Omental fat pad (tissue), 4 donors: ENCODE measurements at places on chromosomes 11 and 22. TPM values are rescaled to one million over a fixed set of nuclear protein-coding genes. Genes with fewer than 3 reads are reported as not detected.

GRCh38 chr11:105109855-105110687 lies 29.5 kb downstream of the CARD18 start:
- no peak for DNase-seq

DNA sequence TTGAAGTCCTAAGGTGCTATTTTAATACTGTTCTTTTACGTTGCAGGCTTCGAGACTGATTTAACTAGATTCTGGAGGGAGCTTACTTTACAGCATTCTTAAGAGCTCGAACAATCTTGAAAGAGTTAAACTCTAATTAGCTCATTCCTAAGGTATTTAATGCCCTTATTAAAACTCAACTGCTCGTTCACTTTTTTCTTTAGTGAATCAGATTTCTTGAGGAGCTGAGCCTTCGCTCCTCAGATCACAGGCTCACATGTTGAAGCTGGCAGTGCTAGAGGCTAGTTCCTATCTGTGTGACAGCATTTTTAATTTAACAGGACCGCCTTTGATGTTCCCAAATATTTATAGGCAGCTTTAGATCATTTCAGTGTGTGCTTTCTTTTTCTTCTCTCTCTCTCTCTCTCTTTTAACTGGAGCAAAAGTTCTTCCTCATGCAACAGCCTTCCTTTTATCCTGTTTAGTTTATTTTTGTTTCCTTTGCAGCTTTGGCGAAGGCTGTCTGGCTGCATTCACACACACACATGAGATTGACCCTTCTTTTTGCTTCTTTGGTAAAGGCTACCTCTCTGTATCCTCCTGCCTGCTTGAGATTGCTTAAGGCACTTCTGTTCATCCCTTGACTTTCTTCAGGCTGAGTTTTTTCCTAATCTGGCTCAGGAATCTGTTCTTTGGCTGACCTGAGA lies 21.0 kb downstream of the ZNRF3 start:
- no peak for DNase-seq

DNA sequence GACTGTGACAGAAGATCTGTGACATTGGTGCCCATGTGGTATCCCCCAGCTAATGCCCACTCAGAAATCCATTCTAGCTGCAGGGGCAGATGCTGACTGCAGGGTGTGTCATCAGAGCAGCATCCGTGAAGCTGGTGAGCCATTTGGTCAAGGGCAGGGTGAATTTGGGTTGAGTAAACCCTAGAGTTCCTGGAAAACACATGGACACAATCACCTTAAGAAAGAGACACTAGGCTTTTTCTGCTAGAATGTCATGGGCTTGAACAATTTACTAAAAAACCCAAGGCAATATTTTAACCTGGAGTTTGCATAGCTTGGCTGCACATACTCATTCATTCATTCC lies 100.0 kb downstream of the ADAMTS15 start:
- DNase-seq, result no peak

- DNase-seq, result no peak
These were observed 1088.2 kb downstream of the BRD1 start for GRCh38 chr22:48739348-48740085.

DNA sequence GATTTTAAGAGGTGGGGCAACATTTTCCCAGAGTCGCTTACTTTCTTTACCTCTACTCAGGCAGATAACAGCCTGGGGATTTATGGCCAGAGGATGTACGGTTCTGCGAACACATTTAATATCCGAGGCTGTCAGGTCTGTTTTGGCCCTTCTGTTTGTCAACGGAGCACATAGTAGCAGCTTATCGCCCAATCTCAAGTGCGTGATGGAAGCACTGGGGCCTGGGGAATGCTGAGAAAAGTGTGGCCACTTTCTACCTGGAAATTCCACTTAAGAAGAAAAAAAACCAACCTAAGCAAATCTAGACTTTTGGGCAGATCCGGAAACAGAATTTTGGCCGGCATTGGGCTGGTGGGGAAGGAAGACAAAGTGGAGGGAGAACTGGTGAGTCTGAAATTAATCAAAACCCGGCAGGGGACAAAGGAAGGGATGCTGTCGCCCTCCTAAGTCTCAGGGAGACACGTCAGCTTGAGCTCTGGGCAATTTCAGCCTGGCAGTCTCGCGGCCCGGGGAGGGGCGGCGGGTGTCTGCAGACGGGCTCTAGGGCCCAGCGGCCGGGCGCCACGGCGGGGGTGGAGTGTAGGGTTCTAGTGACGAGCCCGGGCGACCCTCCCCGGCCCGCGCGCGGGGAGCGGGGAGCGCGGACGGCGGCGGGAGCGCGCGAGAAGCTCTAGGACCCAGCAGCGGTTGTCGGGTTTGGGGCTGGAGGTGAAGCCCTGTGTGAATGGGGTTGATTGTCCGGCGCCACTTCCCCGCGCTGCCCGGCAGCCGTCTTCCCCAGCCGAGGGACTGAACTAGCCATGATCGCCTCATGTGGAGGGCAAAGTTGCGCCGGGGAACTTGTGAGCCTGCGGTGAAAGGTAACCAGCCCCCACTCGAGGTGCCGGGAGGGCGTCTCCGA lies at the start of gene AMOTL1:
AMOTL1 (plus strand) TSS at position 656 of the 901 bp plus-strand sequence; CDS start at position 812, 156 bp downstream.
- peak; percentile 50 for DNase-seq

- no peak for DNase-seq
These were observed 4.3 kb downstream of the RSPH14 start for GRCh38 chr22:23137468-23137867.

DNA sequence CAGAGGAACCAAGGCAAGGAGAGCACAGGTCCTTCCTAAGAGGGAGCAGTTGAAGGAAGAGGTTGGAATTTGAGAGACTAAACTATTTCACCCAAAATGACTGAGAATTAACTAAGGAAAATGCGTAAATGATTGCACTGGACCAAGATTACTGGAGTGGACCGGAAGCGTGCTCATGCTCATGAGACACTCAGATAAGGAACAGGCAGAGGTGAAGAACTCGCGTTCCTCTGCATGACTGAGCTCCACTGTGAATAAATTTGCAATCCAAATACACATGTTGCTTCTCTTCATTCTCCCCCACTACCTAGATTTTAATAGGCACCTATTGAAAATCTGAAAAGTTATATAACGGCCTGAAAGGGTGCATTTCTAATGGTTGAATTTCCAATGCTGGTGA lies 207.0 kb downstream of the KIRREL3 start:
- no peak for DNase-seq

- DNase-seq, result no peak
These were observed 516.1 kb downstream of the MIAT start for GRCh38 chr22:27173530-27173929.

- DNase-seq, result no peak
These were observed 40.9 kb upstream of the MYEOV start for GRCh38 chr11:69253028-69253427.

DNA sequence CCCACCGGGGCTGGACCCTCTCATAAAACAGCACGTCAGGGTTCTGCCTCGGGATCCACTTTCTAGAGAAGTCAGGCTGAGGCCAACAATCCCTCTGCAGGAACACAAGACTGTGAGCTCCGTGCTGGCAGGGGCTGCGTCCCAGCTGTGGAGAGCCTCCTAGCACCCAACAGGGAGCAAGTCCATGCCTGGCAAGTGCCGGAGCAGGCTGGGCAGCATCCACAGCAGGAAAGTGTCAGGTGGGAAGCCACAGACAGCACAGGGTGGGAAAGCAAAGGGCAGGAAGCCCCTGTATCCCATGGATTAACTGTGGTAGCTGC lies 682.3 kb downstream of the TBC1D22A start:
- no peak for DNase-seq

DNA sequence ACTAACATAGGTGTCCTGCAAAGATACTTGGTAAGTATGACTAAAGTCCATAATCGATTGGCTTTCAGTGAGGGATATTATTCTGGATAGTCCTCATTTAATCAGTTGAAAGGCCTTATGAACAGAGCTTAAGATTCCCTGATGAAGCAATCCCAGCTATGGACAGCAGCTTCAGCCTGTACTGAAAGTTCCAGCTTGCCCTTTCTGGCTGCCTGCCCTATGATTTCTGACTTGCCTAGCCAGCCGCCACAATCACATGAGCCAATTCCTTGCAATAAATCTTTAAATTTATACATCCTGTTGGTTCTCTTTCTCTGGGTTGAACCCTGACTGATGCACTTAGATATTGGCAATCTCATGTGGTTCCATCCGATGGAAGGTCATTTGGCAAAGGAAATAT lies 759.0 kb upstream of the API5 start:
- no peak for DNase-seq

DNA sequence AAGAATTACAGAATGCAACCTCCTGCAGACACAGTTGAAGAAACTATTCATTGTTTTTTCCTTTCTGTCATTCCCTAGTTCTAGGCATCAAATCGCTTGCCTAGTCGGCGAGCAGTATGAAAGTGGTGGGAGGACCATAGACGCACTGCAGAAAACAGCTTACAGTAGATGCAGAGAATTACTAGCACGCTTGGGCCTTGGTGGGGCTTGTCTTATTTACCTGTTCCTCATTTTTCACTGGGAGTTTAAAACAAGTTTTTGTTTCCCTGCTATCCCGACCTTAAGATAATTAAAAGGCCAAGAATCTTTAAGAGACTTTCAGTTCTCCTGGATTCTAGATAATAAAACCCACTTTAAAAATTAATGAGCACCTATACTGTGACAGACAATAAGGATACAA lies 713 bp upstream of the ARL14EP start:
- DNase-seq, result no peak

- no peak for DNase-seq
These were observed 297.0 kb downstream of the CTTN start for GRCh38 chr11:70695086-70695960.

- no peak for DNase-seq
These were observed 157.0 kb downstream of the GRIK4 start for GRCh38 chr11:120668537-120668936.

- DNase-seq, result no peak
These were observed 41.0 kb downstream of the C11orf58 start for GRCh38 chr11:16779436-16779835.

DNA sequence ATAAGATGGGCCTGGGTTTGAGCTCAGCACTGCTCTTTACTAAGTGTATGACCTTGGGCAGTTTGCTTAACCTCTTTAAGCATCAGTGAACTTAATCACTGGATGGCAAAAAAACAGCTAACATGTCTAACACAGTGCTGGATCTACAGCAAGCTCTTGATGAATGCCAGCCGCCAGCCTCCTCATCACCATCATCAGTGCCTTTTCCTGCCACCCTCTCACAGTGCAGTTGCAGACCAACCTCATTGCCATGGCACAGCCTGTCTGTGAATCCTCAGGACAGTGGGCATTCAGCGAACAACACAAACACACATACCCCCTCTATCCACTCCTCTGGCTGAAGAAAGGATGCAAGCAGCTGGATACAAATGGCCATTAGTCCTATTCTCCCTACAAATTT lies 133.0 kb downstream of the OPCML start:
- DNase-seq, result no peak

DNA sequence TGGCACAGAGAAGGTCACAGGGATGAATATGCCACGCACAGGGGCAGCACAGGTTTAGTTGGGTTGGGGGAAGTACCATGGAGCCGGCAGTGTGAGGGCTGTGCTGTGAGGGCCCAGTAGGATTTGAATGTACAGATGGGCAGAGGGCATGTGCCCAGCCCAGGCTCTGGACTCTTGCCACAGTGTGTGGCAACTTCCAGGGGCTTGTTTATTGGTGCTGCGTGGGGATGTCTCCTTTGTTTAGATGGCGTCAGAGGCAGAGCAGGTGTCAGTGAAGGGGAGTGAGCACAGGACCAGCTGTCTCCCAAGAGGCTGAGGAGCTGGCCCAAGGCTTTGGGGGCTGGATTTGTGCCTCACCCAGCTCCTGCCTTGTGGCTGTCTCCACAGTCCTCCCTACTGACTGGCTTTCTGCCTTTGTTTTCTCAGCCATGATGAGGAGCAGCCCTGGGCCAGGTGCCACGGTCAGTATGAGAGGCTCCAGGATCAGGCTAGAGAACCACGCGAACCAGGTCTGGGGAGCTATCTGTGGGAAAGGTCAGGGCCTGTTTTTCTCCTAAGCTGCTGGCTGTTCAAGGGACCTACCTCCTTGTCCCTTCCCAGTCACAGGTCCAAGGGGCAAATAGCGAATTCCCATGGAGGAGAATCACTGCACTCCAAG lies 21.9 kb downstream of the SUN2 start:
- no peak for DNase-seq

DNA sequence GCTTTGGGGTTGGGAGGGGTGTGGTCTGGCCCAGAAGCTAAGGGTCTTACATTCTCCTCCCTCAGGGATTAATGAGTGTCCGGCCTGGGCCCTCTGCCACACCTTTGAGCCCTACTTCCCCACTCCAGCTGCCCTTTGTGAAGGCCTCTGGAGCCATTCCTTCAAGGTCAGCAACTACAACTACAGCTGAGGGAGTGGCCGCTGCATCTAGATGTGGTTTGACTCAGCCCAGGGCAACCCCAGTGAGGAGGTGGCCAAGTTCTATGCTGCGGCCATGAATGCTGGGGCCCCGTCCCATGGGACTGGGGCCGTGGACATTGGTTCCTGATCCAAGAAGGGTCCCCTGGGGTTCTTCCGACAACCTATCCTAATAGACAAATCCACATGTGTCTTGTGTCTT lies 14.3 kb upstream of the FOLR1 start:
- no peak for DNase-seq

DNA sequence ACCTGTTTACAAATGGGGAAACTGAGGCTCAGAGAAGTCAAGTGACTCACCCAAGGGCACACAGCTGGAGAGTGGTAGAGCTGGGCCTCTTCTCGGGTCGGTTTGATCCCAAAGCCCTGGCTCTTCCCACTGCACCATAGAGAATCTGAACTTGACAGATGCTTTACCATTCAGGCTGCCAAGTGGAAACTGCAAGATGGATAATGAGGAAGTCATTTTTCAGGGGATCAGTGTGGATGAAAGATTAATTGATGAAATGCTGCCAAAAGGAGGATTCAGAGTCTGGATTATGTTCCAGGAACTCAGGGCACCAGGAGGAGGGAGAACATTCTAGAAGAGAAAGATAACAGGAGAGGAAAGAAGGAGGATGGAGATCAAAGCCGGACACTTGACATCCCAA lies 185.9 kb upstream of the ZBED5 start:
- no peak for DNase-seq

- no peak for DNase-seq
These were observed 258.0 kb downstream of the TENM4 start for GRCh38 chr11:79182794-79183193.

Gene DBX1
- not detected for total RNA-seq

Gene SLC22A12
- not detected for total RNA-seq

Gene OR56A1
- not detected for total RNA-seq

Gene TSPAN32
- 2.0 TPM for total RNA-seq

Gene MAJIN
- not detected for total RNA-seq

Gene CWF19L2
- 16.8 TPM for total RNA-seq

Gene UBQLNL
- total RNA-seq, result 1.7 TPM

Gene CFAP300
- 1.3 TPM for total RNA-seq

Gene KCTD14
- 8.3 TPM for total RNA-seq

Gene TMEM191C
- total RNA-seq, result 3.8 TPM

Gene MIAT
- total RNA-seq, result 3.0 TPM
